ENCODE measurements at places on chromosomes 5 and 9.

GRCh38 chr5:337563-338130 is 16.1 kb downstream of the AHRR start:
- no peak for DNase-seq

DNA sequence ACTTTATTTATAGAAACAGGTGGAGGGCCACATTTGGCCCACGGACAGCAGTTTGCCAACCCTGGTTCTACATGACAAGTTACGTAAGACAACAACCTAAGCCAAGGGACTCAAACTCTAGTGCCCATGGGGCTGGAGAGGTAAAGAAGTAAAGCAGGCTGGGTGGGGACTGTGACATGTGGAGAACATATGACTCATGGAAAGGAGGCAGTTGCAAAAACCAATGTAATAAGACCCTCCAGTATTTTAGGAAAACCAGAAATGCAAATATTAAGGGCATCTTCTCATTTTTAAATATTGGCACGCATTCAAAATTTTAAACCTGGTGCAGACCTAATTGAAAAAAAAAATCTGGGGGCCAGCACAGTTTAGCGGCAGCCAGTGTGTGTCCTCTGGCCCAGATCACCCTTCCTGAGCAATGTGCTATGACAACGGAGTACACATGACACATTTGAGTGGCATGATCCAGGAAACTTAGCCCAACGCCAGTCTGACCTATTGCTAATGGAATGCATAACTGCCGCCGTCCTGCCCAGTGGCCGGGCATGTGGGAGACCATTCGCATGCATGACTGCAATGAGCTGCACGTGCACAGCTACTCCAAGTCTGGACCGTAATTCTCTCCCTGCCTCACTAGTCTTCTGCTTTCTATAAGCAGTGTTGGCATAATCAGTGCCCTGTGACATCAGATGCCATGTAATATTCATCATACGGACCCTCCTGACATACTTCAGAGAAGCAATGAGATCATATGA is 97.2 kb downstream of the SH3TC2 start:
- no peak for DNase-seq

GRCh38 chr5:139100825-139101224 is 97.3 kb downstream of the SIL1 start:
- no peak for DNase-seq

DNA sequence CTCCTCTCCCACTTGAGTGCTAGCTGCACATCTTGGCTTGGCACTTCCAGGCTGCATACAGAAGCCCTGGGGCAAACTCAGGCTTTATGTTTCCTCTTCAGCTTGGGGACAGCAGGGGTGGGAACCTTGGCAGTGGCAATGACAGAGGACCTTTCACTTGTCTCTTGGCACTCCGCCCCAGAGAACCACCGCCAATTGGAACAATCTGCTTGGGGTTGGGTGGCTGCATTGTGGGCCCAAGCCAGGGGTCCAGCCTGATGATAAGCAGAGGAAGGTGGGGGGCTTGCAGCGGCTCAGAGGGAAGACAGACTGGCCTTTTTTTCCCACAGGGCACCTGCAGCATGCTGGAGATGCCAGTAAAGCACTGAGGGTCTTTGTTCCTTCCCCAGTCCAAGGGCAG is 179.0 kb upstream of the NMUR2 start:
- no peak for DNase-seq

DNA sequence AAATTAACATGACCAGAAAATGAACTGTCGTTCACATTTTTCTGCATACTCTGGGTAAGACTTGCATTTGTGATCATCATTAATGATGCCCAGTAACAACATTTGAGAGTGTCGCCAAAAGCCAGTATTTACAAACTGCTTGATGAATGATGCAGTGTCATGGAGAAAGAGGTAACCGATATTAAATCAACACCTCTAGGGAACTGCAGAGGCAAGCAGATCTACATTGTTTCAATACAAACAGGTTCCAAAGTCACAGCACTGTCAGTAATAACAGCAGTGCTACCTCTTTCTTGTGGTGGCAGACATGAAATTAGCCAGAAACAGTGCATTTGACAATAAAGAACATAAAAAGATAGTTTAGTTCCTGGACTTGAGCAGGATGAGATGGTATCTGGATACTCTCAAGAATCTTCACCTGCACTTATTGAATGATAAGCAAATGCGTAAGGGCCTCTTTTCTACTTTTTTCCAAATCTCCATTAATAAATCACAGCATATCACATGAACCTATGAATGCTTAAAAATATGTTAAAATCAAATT is 456.6 kb downstream of the ARHGEF28 start:
- DNase-seq = no peak

DNA sequence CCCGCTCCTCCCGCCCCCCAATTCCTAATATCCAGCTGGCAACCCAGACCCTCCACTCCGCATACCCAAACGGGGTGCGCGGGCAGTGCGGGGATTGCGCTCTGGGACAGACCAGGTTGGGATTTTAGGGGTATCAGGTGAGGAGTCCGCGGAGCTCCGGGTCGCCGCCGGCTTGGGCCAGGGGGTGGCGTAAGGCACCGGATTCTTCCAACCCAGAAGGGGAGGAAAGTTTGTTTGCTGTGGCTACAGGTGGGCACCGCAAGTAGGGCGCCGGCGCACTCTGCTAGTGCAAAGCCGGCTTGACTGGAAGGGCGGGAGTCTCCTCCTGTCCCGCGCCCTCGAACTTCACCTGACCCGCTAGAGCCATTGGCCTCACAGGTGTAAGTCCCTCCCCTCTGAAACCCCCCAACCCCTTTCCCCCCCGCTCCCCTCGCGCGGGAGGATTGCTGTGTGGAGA is 709 bp downstream of the IQGAP2 start:
- DNase-seq = peak; percentile 79

- DNase-seq = peak; percentile 19
These were observed 880.9 kb upstream of the SEMA6A start for GRCh38 chr5:117455236-117456233.

DNA sequence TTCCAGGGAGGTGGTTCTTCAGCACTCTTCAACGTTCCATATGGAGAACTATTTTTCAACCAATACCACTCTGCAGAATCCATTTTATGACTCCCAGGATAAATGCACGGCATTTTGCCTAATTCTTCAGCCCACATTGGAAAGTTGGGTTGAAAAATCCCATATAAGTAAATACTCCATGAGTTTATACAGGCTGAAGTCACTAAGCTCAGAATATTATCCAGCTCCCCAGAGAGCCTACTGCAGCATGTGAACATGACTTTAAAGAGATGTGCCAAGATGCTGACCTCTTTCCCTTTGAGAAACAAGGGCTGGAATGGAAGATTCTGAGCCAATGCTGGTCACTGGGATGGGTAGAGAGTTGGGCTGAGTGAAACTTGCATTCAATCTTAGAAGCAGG is 111.9 kb upstream of the SLIT3 start:
- DNase-seq = no peak

DNA sequence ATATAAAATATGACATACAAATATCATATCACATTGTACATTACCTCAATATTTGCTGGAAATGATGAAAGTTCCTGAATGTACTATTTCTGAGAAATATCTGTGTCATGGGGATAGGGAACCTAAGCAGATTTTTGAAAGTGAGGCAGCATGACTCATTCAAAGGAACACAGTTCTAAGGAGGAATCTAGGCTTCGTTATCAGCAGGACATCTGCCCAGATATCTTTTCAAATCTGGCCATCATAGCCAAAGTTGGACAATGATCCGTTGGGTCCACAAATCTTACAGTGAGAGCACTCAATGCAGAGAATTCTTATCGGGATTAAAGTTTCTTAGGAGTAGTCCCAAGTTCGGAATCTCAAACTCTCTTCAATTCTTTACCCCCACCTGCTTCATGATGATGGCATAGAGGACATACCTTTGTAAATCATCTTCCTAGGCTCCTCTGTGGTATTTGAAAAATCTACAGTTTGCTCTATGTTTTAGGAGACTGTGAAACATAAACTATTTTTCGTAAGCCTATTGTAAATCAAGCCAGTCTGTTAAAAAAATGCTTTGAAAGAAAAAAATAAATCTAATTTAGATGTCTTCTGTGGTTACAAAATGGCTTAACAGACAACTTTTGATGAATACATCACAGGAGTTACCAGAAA is 29.4 kb upstream of the ALDH1A1 start:
- DNase-seq = no peak

DNA sequence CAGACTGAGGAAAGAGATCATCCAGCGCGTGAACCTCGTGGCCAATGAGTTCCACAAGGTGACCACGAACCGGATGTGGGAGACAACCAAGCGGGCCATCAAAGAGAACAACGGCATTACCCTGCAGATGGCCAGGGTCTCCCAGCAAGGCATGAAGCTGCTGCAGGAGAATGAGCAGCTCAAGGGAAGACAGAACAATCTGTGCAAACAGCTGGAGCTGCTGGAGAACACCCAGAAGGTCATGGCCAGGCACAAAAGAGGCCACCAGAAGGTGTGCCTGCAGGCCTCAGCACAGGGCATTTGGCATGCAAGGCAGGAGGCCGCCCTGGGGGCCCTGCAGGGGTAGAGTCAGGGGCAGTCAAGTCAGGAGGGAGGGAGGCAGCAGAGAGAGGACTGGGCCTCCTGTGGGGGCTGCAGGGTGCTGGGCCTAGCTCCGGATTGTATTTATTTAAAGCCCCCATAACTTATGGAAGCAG is 4.2 kb downstream of the PTRH1 start:
- DNase-seq = no peak
